Posterior cingulate gyrus (tissue), 11 donors: ENCODE measurements at places on chromosomes 6 and 20.
A peak's percentile ranks its signal among the peaks of the same experiment; 100 is the strongest.

DNA sequence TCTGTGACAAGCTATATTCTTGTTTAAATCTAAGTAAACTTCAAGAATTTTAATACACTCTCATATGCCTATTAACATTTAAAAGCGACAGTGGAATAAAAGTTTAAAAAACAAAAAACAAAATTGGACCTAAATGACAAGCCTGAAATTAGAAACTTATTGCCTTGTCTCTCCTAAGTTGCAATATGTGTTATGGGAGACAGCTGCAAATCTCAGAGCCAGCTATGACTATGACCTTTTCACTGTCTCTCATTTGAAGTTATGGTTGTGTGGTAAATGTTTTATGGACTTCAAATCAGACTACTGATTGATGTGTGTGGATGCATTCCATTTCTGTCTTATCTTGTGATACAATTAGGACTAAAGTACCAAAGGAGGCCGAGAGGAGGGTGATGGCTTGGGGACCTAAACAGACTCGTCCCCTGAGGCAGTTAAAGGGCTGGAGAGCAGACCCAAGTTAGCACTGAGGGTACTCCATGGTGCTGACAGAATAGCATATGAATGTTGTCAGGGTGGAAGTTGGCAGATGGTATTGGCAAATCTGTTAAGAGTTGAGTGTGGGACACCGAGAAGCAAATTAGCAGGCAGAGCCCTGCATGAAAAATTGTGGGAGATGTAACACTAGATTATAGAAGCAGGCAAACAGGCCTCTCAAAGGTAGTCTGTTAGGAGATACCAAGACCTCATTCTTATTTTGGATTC, 930.1 kb upstream of the MAN1A1 start:
- DNase-seq, result peak; percentile 3

GRCh38 chr20:36249450-36249849, 13.2 kb downstream of the AAR2 start:
- DNase-seq, result no peak

GRCh38 chr6:70957284-70957617, 391 bp upstream of the B3GAT2 start:
- no peak for DNase-seq

DNA sequence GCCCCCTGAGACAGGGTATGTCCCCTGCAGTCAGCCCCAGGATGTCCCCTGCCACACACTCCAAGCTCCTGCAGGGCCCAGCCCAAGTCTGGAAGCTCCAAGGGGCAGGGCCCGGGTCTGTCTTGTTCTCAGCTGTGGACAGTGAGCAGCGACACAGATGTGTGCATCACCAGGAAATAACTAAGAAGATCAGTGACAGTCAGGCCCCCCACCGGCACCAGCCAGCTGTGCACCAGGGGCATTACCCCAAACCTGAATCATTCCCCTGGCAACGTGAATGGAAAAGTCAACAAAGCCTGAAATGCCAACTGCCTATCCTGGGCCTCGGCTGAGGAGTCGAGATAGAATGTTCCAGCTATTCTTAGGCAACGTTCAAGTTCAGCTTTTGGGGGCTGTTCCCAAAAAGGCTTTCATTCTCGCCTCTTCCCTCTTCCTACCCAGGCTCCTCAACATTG, 105.0 kb downstream of the PREX1 start:
- no peak for DNase-seq

DNA sequence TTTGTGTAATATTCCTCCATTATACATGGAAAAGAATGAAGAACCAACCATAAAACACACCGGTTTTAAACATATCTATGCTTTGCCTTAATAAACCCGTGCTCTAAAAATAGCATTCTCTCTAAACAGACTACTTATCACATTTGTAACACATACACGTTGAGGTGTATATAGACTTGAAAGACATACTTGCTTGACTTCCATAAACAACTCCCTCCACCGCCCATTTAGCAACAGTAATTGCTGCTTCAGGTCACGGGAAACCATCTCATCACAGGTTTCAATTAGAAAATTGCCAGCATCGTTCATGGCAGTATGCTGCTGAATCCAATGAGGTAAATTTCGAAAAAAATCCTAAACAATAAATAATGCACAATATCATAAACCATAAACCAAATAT, 174.0 kb downstream of the SYNE1 start:
- DNase-seq, result no peak

- no peak for DNase-seq
These were observed 90.4 kb downstream of the CEBPB start for GRCh38 chr20:50280851-50281655.

GRCh38 chr20:34049897-34050695, 56.4 kb downstream of the RALY start:
- no peak for DNase-seq
